ENCODE measurements at places on chromosomes 1 and 21.

DNA sequence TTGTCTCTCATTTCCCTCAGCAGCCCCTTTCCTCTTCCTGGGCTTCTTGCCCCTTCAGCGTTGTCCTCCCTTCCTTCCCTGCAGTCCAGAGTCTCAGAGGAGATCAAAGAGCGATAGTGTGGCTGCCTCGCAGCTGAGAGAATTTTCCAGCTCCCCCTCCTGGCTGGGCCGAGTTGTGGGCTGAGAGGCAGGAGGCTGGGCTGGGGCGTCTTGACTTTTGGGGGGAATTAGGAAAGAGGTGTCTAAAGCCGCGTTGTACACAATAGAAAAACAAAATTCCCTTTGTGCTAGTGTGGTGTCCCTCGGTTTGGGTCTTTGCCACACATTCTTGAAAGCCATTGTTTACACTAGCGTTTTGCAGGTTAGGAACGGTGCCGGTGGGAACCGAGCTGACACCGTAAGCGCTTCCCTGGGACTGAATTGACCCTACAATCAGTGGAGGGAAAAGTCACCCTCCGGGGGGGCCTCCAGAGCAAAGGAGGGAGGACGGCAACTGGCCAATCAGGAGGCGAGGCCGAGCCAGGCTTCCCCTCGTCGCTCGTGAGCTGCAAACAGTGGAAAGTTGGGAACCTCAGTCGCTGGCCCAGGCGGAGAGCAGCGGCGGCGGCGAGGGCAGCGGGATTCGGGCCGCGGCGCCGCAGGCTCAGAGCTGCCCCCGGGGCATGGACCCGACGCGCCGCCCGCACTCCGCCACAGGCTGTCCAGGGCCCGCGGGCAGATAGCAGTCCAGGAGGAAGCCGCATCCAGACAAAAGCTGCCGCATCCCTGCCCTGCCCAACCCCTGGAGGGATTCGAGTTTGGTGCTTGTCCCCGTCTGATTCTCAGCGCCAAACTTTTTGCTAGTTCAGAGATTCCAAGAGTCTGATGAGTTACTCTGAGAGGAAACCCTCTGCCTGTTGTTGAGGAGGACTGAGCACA, at the start of gene HMCN1:
Gene HMCN1, plus strand, starts transcription at position 574 of the 918 bp plus-strand sequence. CDS start 389 bp downstream, outside the sequence.
- DNase-seq, result peak; percentile 35

GRCh38 chr1:184390889-184391288, 4.1 kb downstream of the C1orf21 start:
- DNase-seq, result no peak

GRCh38 chr1:113012149-113012548, 56.2 kb upstream of the SLC16A1 start:
- no peak for DNase-seq

DNA sequence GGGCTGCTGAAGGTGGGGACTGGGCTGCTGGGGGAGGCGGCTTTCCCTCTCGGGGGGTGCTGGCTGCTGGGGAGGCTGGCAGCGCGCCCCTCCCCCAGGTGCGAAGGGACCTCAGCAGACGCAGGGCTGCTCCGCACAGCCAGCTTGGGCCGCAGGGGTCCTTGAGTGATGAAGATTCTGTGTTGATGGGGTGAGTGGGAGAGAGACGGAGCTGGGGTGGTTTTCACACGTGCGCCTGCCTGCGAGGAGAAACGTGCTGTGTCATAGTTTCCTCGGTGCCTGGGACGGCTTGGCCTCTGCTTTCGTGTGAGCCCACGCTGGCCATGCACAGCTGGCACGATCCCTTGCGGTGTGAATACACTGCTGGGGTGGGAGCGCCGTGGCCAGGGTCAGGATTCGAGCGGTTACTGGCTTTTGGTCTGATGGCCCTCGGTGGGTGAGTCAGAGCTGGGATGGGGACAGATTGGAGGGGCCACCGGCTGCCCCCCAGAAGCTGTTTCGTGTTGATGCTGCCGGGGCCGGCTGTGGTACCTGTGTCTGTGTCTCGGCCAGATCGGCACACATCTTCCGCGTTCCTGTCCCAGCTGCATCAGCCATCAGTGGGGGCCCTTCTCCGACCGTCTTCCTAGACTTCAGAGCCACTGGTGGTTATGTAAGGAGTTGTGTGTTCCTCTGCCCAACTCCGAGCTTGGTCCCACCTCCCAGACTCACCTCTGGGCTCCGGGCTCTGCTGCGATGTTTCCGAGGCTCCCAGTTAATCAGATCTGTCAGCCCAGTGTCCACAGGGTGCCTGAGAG, 24.9 kb downstream of the PRKCZ start:
- DNase-seq, result no peak

GRCh38 chr1:56437959-56438358, 141.4 kb downstream of the PLPP3 start:
- DNase-seq, result no peak

DNA sequence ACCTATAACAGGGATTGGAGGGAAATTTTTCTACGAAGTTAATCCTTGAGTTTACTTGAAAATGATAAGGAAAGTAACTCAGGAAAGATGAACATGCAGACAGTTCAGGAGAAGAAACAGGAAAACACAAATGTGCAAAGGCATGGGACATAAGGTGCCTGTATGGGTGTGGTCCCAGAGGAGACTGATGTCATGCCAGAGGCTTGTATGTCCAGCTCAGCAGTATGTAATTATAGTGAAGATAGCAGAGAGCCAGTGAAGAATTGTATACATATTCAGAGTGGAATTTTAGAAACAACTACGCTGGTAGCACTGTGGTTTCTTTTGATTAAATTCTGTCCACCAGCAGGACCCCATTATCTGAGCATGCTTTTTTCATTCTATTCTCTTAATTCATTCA, 179.5 kb downstream of the LRRC7 start:
- no peak for DNase-seq

DNA sequence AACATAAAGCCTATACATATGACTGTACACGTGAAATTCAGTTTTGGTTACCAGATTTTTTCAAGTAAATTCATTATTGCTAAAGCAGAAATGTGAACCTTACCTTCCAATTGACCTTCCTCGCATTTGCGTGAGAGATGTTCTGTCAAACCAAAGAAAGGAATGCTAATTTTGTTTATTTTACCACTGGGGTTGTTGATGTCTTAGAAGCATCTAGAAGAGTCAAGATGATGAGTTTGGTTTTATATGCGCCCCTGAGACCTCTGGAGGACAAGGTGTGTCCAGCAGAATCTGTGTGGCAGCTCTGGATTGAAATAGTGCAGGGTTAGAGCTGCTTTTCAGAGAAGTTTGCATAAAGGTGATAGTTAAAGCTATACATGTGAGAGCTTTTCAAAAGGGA, 48.4 kb downstream of the ZBTB40 start:
- DNase-seq, result no peak
